ENCODE measurements at places on chromosomes 6 and 20. TPM values are rescaled to one million over a fixed set of nuclear protein-coding genes. Genes with fewer than 3 reads are reported as not detected.
A peak's percentile ranks its signal among the peaks of the same experiment; 100 is the strongest.

VIP gene
- 0.98 TPM for total RNA-seq

ELOVL4 gene
- total RNA-seq, result 1.3 TPM

SAPCD1 gene
- total RNA-seq, result 2.0 TPM

ESR1 gene
- 2.2 TPM for total RNA-seq

EMILIN3 gene
- 7.5 TPM for total RNA-seq

BAG2 gene
- total RNA-seq, result 4.2 TPM

FOXC1 gene
- total RNA-seq, result 13.2 TPM

RIPPLY2 gene
- total RNA-seq, result not detected

- H3K27me3 ChIP-seq, result no peaks in the 10 kb centered on the region
- H3K4me1 ChIP-seq, result no peaks in the 10 kb centered on the region
- H3K27ac ChIP-seq, result peak overlapping the region; percentile 9
- no peak overlapping the region for H3K4me3 ChIP-seq
- DNase-seq, result no peak
These were observed 148.9 kb downstream of the NFATC2 start for GRCh38 chr20:51393571-51393970.

- no peaks in the 10 kb centered on the region for H3K27me3 ChIP-seq
- no peak within 1 kb of the TSS for H3K27ac ChIP-seq
- H3K36me3 ChIP-seq, result no peaks in the 10 kb centered on the region
- no peak for DNase-seq
- no peaks in the 10 kb centered on the region for H3K4me1 ChIP-seq
These were observed at the start of gene COL21A1 for GRCh38 chr6:56246881-56247653. Gene COL21A1 (minus strand): TSS chr6:56247580. CDS start chr6:56182618, 64,962 bp downstream.

DNA sequence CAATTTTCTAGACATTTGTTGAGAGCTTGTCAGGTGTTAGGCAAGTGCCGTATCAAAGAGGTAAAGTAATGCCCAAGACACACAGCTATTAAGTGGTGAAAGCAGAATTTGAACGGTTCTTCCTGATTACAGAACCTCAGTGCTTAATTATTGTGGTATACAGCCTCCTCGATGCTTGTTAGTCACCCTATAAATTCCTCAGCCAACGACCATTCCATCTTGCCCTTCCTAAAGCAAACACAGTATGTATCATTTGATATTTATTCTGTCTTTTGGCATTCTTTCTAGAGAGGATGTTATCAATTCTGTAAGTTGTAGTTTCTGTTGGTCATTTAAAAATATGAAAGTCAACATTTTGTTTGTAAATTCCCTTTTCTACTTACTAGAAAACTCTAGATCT, 297.8 kb upstream of the BMP2 start:
- H3K4me1 ChIP-seq, result no peaks in the 10 kb centered on the region
- no peaks in the 10 kb centered on the region for H3K27me3 ChIP-seq
- no peak overlapping the region for H3K27ac ChIP-seq
- H3K36me3 ChIP-seq, result no peaks in the 10 kb centered on the region
- no peak for DNase-seq

GRCh38 chr6:145502416-145502815, 232.9 kb downstream of the EPM2A start:
- H3K4me1 ChIP-seq, result no peaks in the 10 kb centered on the region
- DNase-seq, result no peak
- no peaks in the 10 kb centered on the region for H3K27me3 ChIP-seq
- no peaks in the 10 kb centered on the region for H3K36me3 ChIP-seq
- no peak overlapping the region for H3K27ac ChIP-seq

GRCh38 chr20:34916774-34917354, 38.7 kb downstream of the GSS start:
- no peaks in the 10 kb centered on the region for H3K36me3 ChIP-seq
- no peaks in the 10 kb centered on the region for H3K27me3 ChIP-seq
- H3K27ac ChIP-seq, result no peak overlapping the region
- H3K4me1 ChIP-seq, result no peaks in the 10 kb centered on the region

- DNase-seq, result peak; percentile 33
- H3K27ac ChIP-seq, result no peak overlapping the region
- no peak overlapping the region for H3K4me3 ChIP-seq
- H3K4me1 ChIP-seq, result no peaks in the 10 kb centered on the region
- H3K36me3 ChIP-seq, result no peaks in the 10 kb centered on the region
These were observed 359.8 kb downstream of the ZFAND3 start for GRCh38 chr6:38179300-38179699.

DNA sequence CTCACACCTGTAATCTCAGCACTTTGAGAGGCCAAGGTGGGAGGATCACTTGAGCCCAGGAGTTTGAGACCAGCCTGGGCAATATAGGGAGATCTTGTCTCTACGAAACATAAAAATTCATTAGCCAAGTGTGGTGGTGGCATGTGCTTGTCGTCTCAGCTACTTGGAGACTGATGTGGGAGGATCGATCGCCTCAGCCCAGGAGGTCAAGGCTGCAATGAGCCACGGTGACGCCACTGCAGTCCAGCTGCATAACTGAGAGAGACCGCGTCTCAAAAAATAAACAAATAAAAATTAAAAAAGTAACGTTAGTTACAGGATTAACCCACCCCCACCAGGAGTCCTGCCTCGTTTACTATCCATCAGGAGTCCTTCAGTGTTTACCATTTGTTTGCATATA, 345.1 kb downstream of the BTBD3 start:
- H3K27ac ChIP-seq, result no peak overlapping the region
- H3K27me3 ChIP-seq, result no peaks in the 10 kb centered on the region
- no peak overlapping the region for H3K4me3 ChIP-seq
- no peaks in the 10 kb centered on the region for H3K36me3 ChIP-seq

GRCh38 chr20:17665756-17666155, 16.3 kb downstream of the RRBP1 start:
- no peaks in the 10 kb centered on the region for H3K36me3 ChIP-seq
- no peak for DNase-seq
- no peak overlapping the region for H3K4me3 ChIP-seq
- peaks cover 4% of the 10 kb centered on the region for H3K4me1 ChIP-seq
- H3K27ac ChIP-seq, result no peak overlapping the region

GRCh38 chr6:15675536-15676220, 12.8 kb upstream of the DTNBP1 start:
- H3K36me3 ChIP-seq, result no peaks in the 10 kb centered on the region
- H3K27ac ChIP-seq, result no peak overlapping the region
- no peaks in the 10 kb centered on the region for H3K4me1 ChIP-seq
- H3K4me3 ChIP-seq, result no peak overlapping the region
- H3K27me3 ChIP-seq, result no peaks in the 10 kb centered on the region

DNA sequence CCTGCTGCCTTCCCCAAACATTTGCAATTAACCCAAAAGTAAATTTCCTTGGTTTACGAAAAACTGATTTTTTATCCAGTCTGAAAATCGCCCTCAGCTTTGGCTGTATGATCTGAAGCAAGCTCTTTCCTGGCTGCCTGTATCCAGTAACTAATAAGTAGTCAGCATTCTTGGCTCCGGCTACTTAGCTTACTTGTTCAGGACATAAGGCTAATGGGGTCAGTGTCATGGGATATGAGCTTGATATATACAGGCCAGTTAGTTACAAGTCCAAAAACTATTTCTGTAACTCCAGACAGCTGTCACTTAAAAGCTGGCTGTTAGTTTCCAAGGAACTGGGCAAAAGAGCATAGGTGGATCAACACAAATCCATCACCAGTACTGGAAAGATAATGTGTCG, 56.2 kb downstream of the KHDC1L start:
- H3K27ac ChIP-seq, result no peak overlapping the region
- H3K4me1 ChIP-seq, result no peaks in the 10 kb centered on the region
- H3K27me3 ChIP-seq, result no peaks in the 10 kb centered on the region
- H3K36me3 ChIP-seq, result no peaks in the 10 kb centered on the region

- peak overlapping the region; percentile 98 for H3K27ac ChIP-seq
- no peaks in the 10 kb centered on the region for H3K27me3 ChIP-seq
- H3K36me3 ChIP-seq, result no peaks in the 10 kb centered on the region
- no peak for DNase-seq
- H3K4me3 ChIP-seq, result peak overlapping the region; percentile 95
These were observed 544 bp upstream of the STK38 start for GRCh38 chr6:36547646-36548400.

DNA sequence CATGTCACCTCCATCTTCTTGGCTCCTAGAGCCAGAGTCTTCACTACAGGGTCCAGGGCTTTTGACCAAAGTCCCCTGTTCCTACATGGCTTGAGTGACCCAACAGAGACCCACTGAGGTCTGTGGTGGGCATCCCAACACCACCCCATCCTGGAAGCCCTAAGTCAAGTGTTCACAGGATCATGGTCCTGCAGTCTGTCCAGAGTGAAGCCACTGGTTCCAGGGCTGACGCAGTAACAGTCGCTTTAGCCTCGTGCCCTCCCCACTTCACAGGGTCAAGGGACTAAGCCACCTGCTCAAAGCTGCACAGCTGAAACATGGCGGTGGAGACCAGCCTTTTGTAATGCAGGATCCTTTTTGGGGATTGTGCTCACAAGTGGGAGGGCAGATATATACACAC, 133.9 kb downstream of the JPH2 start:
- no peaks in the 10 kb centered on the region for H3K4me1 ChIP-seq
- no peaks in the 10 kb centered on the region for H3K36me3 ChIP-seq
- H3K27ac ChIP-seq, result no peak overlapping the region
- no peak for DNase-seq
- H3K4me3 ChIP-seq, result no peak overlapping the region
- H3K27me3 ChIP-seq, result no peaks in the 10 kb centered on the region

- no peak for DNase-seq
- no peak overlapping the region for H3K27ac ChIP-seq
- H3K4me3 ChIP-seq, result no peak overlapping the region
- H3K36me3 ChIP-seq, result no peaks in the 10 kb centered on the region
- H3K27me3 ChIP-seq, result no peaks in the 10 kb centered on the region
- H3K4me1 ChIP-seq, result no peaks in the 10 kb centered on the region
These were observed 421.4 kb upstream of the RUNX2 start for GRCh38 chr6:44906761-44907160.

GRCh38 chr6:11778648-11779328, at the start of gene ADTRP:
Gene ADTRP (minus strand): TSS chr6:11778803. CDS start chr6:11778759, 44 bp downstream.
- no peak within 1 kb of the TSS for H3K4me3 ChIP-seq

GRCh38 chr20:41140226-41141133, 3.1 kb downstream of the PLCG1 start:
- H3K27me3 ChIP-seq, result no peaks in the 10 kb centered on the region
- no peak overlapping the region for H3K4me3 ChIP-seq
- no peak for DNase-seq
- H3K4me1 ChIP-seq, result peaks cover 14% of the 10 kb centered on the region
- no peaks in the 10 kb centered on the region for H3K36me3 ChIP-seq
- peak overlapping the region; percentile 67 for H3K27ac ChIP-seq

- no peaks in the 10 kb centered on the region for H3K36me3 ChIP-seq
- H3K27me3 ChIP-seq, result no peaks in the 10 kb centered on the region
- no peaks in the 10 kb centered on the region for H3K4me1 ChIP-seq
- no peak for DNase-seq
These were observed 342.0 kb downstream of the SOX4 start for GRCh38 chr6:21935561-21936028.

DNA sequence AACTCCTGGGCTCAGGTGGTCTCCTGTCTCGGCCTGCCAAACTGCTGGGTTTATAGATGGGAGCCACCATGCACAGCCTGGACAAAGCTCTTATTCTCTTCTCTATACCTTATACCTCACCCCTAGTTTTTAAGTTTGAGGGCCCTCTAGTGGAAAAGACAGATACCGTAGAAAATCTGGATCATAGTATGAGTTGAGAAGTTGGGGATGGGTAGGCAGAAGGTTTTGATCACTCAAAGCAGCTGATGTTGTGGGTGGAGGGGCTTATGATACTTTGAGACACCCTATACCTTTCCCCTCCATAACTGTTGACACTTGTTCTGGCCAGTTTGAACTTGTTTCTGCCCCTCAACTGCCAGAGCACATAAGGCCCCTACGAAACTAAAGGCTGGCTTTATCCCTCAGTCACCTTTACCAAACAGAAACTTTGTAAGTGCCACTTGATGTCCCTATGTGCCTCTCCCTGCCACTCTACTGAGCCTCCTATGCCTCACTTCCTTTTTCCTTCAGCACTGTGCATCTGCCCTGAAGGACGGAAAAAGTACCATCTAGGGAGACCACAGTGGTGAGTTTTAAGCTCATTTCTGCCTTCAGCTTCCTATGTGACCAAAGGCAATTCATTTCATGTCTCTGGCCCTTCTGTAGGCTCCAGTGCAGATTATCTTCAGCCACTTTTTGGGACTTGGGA, 28.6 kb downstream of the RALY start:
- DNase-seq, result no peak
- H3K36me3 ChIP-seq, result no peaks in the 10 kb centered on the region
- H3K27ac ChIP-seq, result no peak overlapping the region
- no peak overlapping the region for H3K4me3 ChIP-seq
- no peaks in the 10 kb centered on the region for H3K4me1 ChIP-seq
- H3K27me3 ChIP-seq, result no peaks in the 10 kb centered on the region

DNA sequence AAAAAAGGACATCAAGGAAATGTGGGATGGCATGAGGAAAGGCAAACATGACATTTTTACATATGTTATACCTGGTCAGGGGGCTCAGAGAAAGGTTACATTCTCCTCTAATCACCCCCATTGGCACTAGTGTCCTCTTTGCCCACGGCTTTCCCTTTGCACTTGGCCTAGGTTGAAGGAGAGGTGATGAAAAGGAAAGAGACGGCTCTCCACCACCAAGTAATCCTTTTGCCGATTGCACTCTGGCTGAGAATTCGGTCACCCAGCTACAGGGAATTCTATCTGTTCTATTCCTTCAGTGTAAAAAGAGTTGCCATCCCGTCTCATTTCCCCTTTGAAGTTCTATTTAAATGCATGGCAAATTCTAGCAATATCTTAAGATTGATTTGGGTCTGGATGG, 10.4 kb downstream of the VGLL2 start:
- H3K36me3 ChIP-seq, result no peaks in the 10 kb centered on the region
- no peaks in the 10 kb centered on the region for H3K4me1 ChIP-seq
- H3K4me3 ChIP-seq, result no peak overlapping the region

DNA sequence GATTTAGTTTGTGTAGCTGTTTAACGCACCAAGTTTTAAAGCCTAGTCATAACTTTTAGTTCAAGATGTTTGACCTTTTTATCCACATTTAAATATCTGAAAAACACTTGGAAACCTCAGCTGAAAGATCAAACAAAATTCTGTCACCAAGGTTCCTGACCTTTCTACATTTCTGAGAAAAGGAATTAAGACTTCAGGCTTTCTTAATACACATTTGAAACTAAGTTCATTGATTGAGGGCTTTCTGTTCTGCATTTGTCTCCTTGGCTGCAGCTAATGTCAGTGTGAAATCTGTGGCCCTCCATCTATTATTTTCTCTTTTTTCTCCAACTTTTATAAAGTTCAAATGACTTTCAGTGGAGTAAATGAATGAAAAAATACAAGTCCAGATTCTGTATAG, 22.7 kb upstream of the FBXL4 start:
- no peaks in the 10 kb centered on the region for H3K27me3 ChIP-seq
- H3K36me3 ChIP-seq, result no peaks in the 10 kb centered on the region
- no peak overlapping the region for H3K4me3 ChIP-seq
- H3K27ac ChIP-seq, result no peak overlapping the region

GRCh38 chr20:3980260-3981131, 34.9 kb downstream of the RNF24 start:
- no peak for DNase-seq
- H3K4me3 ChIP-seq, result peak overlapping the region; percentile 40
- H3K27ac ChIP-seq, result peak overlapping the region; percentile 70
- no peaks in the 10 kb centered on the region for H3K27me3 ChIP-seq
- no peaks in the 10 kb centered on the region for H3K36me3 ChIP-seq
- H3K4me1 ChIP-seq, result no peaks in the 10 kb centered on the region
